ENCODE measurements at places on chromosomes 11 and 22.

GRCh38 chr11:17730608-17731462, 3.7 kb upstream of the KCNC1 start:
- H3K4me1 ChIP-seq, result peaks cover 3% of the 10 kb centered on the region
- H3K4me3 ChIP-seq, result no peak overlapping the region
- H3K36me3 ChIP-seq, result no peaks in the 10 kb centered on the region
- H3K27ac ChIP-seq, result no peak overlapping the region
- peaks cover 44% of the 10 kb centered on the region for H3K27me3 ChIP-seq

DNA sequence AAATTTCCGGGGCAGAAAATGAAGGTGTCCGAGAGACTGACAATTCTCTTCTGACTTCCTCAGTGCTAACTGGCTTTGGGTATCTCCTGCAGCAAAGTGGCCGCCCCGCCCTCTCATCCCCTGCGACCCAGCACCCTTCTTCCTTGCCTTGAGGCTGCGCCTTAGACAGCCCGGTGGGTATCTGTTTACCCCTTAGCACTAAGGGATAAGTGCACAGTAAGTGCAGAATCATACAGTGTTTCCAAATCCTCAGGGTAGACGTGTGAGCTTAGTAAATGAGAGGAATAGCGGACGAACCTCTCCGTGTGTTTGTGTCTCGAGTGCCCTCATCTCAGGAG, 368 bp upstream of the CHORDC1 start:
- peak overlapping the region; percentile 98 for H3K4me3 ChIP-seq
- H3K36me3 ChIP-seq, result peaks cover 35% of the 10 kb centered on the region
- no peak for DNase-seq
- peak overlapping the region; percentile 97 for H3K27ac ChIP-seq

DNA sequence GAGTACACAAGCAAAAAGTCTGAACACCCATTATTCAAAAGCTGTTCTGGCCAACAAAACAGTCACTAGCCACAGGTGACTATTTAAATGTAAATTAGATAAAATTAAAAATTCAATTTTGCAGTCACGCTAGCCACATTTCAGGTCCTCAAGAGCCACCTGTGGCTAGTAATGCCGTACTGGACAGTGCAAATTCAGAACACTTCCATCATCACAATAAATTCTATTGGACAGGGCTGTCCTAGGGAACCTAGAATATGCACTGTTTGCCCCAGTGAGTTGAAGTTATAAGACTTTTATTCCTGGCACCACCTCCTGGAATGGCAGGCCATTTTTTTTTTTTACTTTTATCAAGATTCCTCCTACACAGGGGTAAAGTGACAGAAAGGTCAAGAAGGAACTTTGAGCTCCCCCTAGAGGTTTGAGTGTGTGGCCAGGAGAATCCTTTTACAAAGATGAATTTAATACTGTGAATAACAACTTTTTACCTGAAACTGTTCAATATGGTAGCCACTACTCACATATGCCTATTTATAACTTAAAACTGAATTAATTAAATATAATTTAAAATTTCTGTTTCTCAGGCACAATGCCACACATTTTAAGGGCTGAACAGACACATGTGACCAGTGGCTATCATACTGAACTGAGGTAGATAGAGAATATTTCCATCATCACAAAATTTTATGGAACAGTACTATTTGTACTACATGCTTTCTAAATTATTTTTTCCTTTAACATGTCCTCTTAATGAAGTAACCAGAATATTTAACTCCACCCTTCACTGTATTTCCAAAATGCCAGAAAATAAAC, 6.5 kb downstream of the MSANTD2 start:
- peak; percentile 44 for DNase-seq
- no peak overlapping the region for H3K27ac ChIP-seq
- H3K4me3 ChIP-seq, result no peak overlapping the region
- H3K36me3 ChIP-seq, result peaks cover 4% of the 10 kb centered on the region
- H3K27me3 ChIP-seq, result no peaks in the 10 kb centered on the region

DNA sequence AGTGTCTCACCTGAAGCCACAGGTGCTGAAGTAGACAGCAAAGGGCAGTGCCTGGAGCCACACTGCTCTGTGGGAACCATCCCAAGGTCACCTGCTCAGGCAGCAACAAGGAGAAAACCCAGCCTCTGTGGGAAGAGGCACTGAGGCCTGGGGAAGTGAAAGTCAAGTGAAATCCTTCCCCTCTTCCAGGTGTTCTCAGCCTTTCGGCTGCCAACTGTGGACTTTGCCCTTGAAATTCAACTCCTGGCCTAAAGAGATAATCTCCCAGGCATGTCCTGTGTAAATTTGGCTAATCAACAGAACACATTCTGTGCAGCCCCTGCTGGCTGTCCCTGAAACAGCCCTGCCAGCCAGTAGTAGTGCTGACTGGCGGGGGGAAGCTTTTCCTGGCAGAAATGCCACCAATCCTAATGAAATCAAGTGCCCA, 112.1 kb downstream of the RPL27A start:
- no peak overlapping the region for H3K27ac ChIP-seq
- peaks cover 16% of the 10 kb centered on the region for H3K27me3 ChIP-seq
- H3K4me1 ChIP-seq, result peaks cover 2% of the 10 kb centered on the region
- DNase-seq, result no peak

GRCh38 chr11:35943713-35944502, at the start of gene LDLRAD3:
Gene LDLRAD3 (plus strand): TSS chr11:35944062. CDS start chr11:35944099, 37 bp downstream.
- peaks cover 8% of the 10 kb centered on the region for H3K4me1 ChIP-seq
- H3K36me3 ChIP-seq, result no peaks in the 10 kb centered on the region
- H3K4me3 ChIP-seq, result peak within 1 kb of the TSS; percentile 55
- peak; percentile 35 for DNase-seq

- no peak for DNase-seq
- no peaks in the 10 kb centered on the region for H3K4me1 ChIP-seq
- H3K4me3 ChIP-seq, result no peak overlapping the region
- no peaks in the 10 kb centered on the region for H3K36me3 ChIP-seq
- peaks cover 12% of the 10 kb centered on the region for H3K27me3 ChIP-seq
Observed at GRCh38 chr11:94100253-94100652, 28.4 kb upstream of the PANX1 start.

DNA sequence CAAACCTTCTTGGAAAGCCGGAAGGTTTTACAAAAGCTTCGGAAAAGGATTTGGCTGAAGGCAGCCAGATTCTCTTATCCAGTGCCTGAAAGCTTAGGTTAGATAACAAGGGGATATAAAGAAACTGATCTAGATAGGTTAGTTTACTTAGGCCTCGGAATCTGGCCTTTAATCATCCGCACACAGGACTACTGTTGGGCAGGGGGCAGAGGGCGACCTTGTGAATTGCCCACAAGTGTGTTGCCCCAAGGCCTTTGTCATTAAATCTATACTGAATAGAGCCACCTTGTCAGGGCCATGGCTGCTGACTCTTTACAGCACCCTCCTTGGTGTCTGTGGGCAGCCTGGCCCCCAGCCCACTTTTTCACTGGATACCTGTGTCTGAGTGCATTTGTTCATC, 9.7 kb upstream of the MTMR2 start:
- H3K27ac ChIP-seq, result no peak overlapping the region
- peaks cover 2% of the 10 kb centered on the region for H3K36me3 ChIP-seq
- no peaks in the 10 kb centered on the region for H3K4me1 ChIP-seq
- H3K4me3 ChIP-seq, result no peak overlapping the region
- peaks cover 1% of the 10 kb centered on the region for H3K27me3 ChIP-seq

DNA sequence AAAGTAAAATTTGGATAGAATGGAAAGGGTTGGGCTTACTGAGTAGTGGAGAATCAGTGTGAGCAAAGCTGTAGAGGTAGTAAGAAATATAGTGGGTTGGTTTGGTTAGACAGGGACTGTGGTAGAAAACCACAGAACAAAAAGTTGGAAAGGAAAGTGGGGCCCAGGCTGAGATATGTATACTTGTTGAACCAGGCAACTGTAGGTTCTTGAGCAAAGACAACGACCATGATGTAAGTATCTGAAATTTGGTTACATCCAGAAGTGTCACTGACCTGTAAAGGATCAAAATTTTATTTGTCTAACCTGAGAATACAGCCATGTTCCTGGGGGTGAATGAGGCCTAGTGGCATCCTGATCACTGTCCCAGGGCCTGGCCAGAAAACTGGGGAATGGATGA, 114.1 kb downstream of the STIM1 start:
- peak overlapping the region; percentile 88 for H3K27ac ChIP-seq
- DNase-seq, result peak; percentile 64
- H3K36me3 ChIP-seq, result peaks cover 54% of the 10 kb centered on the region
- H3K4me1 ChIP-seq, result peaks cover 68% of the 10 kb centered on the region
- peak overlapping the region; percentile 52 for H3K4me3 ChIP-seq

- H3K36me3 ChIP-seq, result peaks cover 40% of the 10 kb centered on the region
- H3K27ac ChIP-seq, result peak overlapping the region; percentile 44
- H3K27me3 ChIP-seq, result no peaks in the 10 kb centered on the region
- DNase-seq, result no peak
- H3K4me3 ChIP-seq, result no peak overlapping the region
Observed at GRCh38 chr11:71470946-71471345, 17.9 kb downstream of the NADSYN1 start.

DNA sequence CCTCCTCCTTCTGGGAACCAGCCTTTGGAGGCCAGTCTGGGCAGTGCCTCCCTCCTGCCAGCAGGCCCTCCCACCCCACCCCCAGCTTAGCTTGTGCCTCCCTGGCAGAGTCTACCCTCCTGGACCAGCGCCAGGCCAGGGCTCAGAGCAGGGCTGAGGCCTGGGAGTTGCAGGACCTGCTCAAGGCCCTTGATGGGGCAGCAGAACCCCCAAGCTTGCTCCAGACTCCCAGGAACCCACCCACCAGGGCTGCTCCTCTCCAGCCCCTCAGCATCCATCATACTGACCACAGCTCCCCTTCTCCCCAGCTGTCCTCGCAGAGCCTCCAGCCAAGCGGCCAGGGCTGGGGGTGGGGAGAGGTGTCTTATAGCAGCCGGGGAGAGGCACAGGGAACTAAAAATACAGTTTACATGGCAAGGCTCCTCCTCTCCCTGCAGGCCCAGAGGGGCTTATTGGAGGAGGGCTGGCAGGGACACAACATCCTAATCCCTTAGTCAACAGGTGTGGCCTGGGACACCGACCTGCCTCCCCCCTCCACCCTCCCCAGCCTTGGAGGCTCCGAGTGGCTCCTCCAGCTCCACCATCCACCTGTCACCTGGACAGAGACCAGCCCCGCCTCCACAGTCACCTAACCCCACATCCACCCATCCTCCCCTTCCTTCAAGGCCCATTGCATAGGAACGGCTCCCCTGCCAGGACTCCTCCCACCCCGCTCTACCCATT, 5.2 kb upstream of the MB start:
- H3K36me3 ChIP-seq, result no peaks in the 10 kb centered on the region
- H3K4me1 ChIP-seq, result peaks cover 6% of the 10 kb centered on the region
- H3K4me3 ChIP-seq, result no peak overlapping the region
- H3K27ac ChIP-seq, result no peak overlapping the region
